ENCODE measurements at places on chromosomes 13 and 19. TPM values are rescaled to one million over a fixed set of nuclear protein-coding genes. Genes with fewer than 3 reads are reported as not detected.

DNA sequence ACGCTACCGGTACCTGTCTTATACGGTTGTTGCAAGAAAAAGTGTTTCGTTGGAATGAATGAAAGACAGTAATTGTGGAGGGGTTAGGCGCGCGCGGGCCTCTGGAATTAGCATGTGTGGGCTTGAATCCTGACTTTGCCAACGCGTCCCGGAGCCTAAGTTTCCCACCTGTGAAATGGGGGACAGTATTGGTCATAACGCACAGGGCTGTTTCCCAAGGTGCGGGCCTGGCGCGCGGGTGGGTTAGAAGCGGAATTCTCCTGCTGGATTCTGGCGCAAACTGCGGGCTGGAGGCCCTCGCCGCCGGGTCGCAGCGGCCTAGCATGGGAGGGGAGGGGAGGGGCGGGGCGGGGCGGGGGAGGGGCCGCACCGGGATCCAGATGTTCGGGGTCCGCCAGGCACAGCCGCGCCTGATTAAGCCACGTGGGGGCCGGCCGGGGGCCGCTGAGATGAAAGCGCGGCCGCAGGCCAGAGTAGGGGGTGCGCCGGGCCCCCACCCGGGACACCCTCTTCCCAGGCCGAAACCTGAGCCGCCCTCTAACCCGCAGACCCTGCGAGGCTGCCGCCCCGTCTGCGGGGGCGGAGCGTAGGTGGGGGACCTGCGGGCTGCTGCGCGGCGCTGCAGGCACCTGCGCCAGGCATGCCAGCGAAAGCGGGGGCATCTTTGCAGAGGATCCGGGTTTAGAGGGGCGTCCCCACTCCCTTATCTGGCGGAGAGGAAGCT lies 1.2 kb upstream of the TMEM59L start:
- DNase-seq, result no peak

GRCh38 chr19:23986623-23987022 lies 71.9 kb downstream of the ZNF726 start:
- no peak for DNase-seq

GRCh38 chr13:102902789-102903347 lies 57.0 kb downstream of the ERCC5 start:
- no peak for DNase-seq

- DNase-seq, result no peak
Observed at GRCh38 chr19:3137119-3137518, 1.3 kb downstream of the GNA15 start.

GRCh38 chr13:53873558-53873957 lies 844.9 kb downstream of the OLFM4 start:
- no peak for DNase-seq

GRCh38 chr13:91157273-91158016 lies 190.0 kb upstream of the MIR17HG start:
- no peak for DNase-seq

GRCh38 chr13:46850214-46850613 lies 46.6 kb downstream of the HTR2A start:
- DNase-seq, result no peak

The HCN2 gene
- not detected for total RNA-seq

The ASPDH gene
- not detected for total RNA-seq

DNA sequence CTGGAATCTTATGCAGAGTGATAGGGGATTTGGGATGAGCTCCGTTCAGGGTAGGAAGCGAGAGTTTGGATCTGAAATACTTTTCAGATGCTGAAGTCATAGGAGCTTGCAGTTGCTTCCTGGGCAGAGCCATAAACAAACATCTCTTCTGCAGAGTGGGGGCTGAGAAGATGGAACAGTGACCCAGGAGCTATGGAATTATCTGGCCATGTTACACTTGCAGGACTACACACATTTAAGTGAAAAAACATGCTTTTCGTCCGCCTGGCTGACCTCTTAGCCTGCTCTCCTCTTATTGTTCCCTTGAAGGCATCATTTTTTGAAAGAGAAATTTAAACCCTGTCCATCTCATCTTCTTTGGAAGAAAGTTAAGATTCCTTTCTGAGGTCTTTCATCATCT lies 40.7 kb downstream of the PSG11 start:
- DNase-seq, result no peak

GRCh38 chr19:35365303-35365702 lies 5.6 kb upstream of the GPR42 start:
- DNase-seq, result no peak

The IGFL3 gene
- not detected for total RNA-seq
